ENCODE measurements at places on chromosomes 2 and 18. TPM values are rescaled to one million over a fixed set of nuclear protein-coding genes. Genes with fewer than 3 reads are reported as not detected.
A peak's percentile ranks its signal among the peaks of the same experiment; 100 is the strongest.

DNA sequence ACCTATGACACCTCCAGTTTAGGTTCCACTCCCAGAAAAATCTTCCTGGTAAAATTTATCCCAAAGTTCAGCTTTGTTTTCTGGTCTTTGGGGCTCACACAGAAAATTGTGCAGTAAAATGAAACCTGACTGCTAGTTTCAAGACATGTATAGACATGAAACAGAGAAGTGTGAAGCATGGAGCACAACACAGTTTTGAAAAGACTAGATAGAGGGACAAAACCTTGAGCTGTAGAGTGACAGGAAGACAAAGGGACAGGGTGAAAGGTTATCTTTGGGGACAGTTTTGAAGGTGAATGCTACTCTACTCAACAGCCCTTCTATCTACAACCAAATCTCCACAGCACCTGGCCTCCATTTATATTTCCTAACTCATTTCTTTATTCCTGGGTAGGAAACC lies 352.6 kb downstream of the RBM43 start:
- no peak for DNase-seq

DNA sequence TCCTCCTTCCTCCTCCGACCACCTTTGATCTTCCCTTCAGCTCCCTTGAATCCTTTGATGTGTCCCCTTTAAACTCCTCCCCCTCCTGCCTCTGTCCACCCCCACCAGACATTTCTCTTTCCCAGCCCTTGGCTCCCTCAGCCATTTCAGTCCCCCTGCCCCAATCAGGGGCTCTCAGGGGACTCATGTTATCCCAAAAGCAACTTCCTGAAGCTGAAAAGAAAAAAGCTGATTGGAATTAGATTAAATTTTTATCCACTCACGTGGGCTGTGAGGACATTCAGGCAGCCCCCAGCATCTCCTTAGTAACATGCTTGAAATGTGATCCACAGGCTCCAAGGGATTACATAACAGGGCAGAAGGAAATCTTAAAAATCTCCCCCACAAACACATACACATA lies 81.3 kb downstream of the NEURL3 start:
- peak; percentile 29 for DNase-seq

The FBLN7 gene
- total RNA-seq = 0.70 TPM

The SERPINB13 gene
- total RNA-seq = not detected

GRCh38 chr2:240687741-240688552 lies 3.7 kb upstream of the AQP12A start:
- no peak for DNase-seq

DNA sequence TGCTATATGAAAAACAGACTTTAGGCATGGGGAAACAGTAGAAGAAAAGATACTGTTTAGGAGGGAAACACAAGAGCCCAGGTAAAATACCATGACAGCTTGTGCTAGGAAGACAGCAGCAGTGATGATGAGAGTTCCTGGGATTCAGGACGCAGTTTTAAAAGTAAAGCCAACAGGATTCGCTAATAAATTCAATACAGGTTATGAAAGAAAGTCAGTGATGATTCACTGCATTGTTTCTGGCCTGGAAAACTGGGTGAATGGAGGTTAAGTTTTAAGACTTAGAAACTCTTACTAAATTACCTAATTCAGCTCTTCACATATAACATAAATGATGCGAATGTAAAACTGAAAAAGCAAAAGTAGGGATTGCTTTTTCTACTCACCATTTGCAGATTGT lies 27.9 kb upstream of the RNU4ATAC start:
- no peak for DNase-seq

DNA sequence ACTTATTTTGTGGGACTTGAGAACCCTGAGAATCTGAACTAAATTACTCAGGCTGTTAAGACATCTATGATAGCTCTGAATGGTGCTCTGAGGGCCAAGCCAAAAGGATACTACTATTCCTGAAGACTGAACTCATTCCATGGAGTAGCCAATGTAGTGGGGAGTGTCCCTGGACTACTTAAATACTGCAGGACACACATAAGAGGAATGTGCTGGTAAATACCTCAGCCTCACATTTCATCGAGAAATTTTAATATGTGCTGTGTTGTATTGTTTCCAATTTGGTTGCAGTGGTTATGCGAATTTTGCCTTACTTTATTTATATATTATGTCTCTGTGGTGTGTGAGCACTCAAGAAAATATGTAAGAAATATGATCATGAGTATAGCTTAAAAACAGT lies 264.4 kb upstream of the FIGN start:
- no peak for DNase-seq

The AKAIN1 gene
- total RNA-seq = not detected

- DNase-seq = no peak
These were observed 24.3 kb downstream of the COA5 start for GRCh38 chr2:98583816-98584618.

- DNase-seq = no peak
These were observed 83.5 kb upstream of the CDCA7 start for GRCh38 chr2:173271135-173271534.

The ASAP2 gene
- 66.8 TPM for total RNA-seq

- DNase-seq = no peak
These were observed 219.2 kb downstream of the CAMKMT start for GRCh38 chr2:44580875-44581515.

- DNase-seq = no peak
These were observed 893 bp downstream of the CAVIN2 start for GRCh38 chr2:191845876-191846514.

DNA sequence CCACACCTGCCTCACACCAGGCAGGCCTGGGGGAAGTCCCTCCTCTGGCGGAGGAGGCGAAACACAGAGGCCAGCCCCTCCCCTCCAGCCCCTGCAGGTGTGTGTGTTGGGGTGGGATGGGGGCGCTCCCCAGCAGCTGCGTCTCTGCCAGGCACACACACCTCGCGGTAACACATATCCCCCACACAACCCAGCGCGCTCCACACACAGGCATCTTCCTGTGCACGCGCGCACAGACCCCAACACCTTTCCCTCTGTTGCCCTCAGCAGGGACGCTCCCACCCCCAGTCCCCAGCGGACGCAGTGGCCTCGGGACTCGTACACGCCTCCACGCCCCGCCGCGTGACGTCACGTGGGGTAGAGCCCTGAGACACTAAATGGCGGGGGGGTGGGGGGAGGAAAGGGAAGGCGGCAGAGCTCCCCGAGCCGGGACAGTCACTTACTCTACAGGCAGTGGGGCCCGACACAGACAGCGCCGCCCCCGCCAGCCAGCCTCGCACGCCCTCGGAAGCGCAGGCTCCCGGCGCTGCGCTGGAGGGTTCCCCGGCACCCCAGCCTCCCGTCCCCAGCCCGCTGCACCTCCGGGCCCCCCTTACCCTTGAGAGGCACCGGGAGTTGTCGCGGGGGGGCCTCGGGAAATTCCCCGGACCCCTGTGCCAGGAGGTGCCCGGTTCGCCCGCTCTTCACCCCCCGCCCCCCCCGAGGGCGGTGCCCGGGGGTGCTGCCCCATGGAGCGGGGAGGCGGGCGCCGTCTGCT lies at the start of gene WNT10A:
TSS of gene WNT10A (plus strand) at position 751 of the 757 bp plus-strand sequence. CDS start 144 bp downstream, outside the sequence.
- DNase-seq = peak; percentile 37

The SPC25 gene
- 20.7 TPM for total RNA-seq

The REG1B gene
- not detected for total RNA-seq

GRCh38 chr2:45354776-45355175 lies 256.3 kb downstream of the SRBD1 start:
- no peak for DNase-seq

The CMPK2 gene
- total RNA-seq = not detected

The HOXD12 gene
- not detected for total RNA-seq
